ENCODE measurements at places on chromosomes 1 and 21.

DNA sequence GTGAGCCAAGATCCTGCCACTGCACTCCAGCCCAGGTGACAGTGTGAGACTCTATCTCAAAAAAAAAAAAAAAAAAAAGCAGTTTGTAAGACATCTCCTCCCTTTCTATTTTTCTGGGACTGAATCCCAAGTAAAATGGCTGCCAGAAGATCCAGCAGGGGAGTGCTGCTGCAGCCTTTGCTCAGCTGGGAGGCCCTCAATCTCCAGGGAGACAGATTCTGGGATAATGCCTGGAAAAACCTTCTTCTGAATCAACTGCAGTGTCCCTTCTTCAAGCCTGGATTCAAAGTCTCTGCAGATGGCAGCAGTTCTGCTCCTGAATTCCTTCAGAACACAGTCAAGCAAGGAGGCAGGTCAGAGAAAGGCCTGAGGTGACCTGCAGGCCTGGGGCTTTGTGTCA, 191.0 kb upstream of the NRIP1 start:
- no peak for DNase-seq

GRCh38 chr1:199857108-199857507, 170.4 kb upstream of the NR5A2 start:
- DNase-seq: no peak

GRCh38 chr1:154770897-154771594, 99.0 kb downstream of the KCNN3 start:
- DNase-seq: no peak

DNA sequence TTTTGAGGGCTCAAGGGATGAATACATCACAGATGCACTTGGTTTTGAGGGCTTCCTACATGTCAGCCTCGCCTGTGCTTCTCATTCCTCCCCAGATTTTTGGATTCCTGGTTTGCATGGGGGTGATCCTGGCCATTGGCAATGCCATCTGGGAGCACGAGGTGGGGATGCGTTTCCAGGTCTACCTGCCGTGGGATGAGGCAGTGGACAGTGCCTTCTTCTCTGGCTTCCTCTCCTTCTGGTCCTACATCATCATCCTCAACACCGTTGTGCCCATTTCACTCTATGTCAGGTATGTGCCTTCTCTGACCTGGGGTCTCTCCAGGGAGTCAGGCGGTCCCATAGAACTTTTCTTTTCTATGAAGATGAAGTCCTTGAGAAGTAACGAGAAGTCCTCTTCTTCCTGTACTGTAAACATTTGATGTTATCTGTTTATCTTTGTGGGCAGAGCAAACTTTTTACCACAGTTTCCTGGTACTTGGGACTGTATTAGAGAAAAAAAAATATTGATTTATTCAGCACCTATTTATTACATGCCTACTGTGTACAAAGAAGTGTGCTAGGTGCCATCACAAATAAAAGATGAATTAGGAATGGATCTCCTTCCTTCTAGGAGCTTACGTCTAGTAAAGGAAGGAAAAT, 12.0 kb downstream of the ATP8B2 start:
- DNase-seq: no peak

DNA sequence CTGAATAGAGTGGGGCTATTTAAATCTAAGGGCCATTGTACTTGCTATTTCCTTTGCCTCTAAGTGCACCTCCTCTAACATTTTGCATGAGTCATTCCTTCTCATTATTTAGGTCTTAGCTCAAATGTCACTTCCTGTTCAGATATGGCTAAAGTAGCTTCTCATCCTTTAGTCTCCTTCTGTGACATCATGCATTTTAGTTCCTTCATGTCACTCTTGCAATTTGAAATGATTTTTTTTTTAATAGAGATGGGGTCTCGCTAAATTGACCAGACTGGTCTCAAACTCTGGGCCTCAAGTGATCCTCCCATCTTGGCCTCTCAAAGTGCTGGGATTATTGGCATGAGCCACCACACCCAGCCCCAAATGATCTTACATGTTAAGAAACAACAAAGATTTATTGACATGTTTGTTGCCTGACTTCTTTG, 6.6 kb downstream of the TBX19 start:
- DNase-seq: no peak

DNA sequence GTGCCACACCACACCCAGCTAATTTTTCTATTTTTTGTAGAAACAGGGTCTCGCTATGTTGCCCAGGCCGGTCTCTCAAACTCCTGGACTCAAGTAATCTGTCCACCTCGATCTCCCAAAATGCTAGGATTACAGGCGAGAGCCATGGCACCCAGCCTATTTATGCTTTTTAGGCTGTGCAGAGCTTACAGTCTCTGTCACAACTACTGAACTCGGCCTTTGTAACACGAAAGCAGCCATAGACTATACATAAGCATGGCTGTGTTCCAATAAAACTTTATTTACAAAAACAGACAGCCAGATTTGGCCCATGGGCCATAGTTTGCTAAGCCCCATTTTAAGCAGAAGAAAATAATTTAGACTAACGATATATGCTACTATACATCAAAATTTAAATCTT, 54.4 kb downstream of the NID1 start:
- DNase-seq: no peak

DNA sequence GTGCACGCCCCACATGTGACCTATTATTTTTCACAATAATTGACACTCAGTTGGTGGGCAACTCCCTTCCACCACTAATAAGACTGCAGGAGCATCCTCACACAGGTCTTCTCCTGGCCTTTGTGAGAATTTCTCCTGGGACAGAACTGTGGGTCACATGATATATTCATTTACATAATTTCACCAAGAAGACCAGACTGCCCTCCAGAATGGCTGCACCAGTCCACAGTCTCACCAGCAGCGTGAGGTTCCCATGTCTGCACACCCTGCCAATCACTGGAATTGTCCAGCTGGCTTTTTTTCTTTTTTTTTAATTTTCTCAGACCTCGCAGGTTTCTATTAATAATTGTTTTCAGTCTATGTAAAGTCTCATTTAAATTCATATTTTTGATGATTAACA, 41.3 kb downstream of the ATP1A1 start:
- DNase-seq: no peak

DNA sequence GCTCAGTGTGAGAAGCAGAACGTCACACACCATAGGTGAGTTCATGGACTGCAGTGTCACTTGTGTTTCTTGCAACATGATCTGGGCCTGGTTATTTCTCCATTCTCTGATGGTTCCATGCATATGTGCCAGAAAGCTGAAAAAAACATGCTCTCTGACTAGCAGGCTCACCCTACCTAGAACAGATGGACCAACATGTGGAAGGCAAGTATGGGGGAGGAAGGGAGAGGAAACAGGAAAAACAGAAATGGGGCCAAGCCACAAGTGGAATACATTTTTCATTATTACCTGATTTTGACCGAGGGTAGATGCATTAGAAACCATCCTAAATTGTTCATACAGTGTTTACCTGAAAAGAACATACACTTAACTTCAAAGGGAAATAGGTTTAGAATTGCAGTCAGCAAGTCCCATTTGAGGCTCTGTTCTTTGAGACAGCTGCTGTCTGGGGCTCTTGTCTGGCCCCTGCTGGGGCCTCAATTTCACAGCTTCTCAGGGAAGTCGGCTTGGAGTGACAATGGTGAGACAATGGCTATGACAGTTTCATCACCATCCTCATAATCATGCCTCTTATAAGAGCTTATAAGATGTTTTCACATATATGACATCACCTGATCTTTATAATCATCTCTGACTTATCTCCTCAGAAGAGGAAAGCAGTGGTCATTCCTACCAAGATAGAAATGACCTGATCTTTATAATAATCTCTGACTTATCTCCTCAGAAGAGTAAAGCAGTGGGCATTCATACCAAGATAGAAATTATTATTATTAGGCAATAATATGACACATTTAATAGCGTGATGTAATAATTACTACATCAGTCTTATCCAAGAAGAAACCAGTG, 327.3 kb downstream of the SIPA1L2 start:
- DNase-seq: no peak

- DNase-seq: no peak
These were observed 20.8 kb downstream of the OBSCN start for GRCh38 chr1:228228601-228229074.

DNA sequence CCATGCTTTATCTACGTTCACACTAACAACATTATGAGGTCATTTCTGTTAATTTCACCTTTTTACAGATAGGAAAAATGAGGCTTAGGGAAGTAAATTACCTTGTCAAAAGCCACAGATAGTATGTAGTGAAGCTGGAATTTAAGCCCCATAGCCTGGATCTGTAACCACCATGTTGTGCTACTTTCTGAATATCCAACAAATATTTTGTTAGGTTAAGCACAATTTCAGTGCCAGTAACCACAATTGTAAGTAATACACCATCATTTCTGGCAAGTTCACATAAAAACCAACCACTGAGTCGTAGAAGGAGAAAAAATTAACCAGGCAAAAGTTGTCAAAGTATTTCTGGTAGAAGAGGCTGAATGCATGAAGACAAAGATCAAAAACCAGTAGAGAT, 593.1 kb upstream of the CAMK1G start:
- no peak for DNase-seq

DNA sequence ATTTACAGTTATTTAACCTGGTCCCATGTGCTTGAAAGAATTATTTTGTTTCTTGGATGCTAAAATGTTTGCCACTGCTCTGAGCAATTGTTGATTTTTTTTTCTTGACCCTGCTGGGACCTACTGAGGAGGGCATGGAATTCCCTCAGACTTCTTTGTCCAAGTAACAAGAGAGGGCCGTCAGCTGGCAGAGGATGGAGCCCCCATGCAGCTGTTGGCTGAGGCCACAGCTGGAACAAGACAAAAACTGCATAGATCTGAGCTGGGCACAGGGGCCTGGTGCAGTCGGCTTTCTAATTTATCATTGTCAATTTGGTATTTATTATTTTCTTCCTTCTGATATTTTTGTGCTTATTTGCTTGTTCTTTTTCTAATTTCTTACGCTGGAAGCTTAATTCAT, 39.6 kb upstream of the ABCG1 start:
- no peak for DNase-seq

GRCh38 chr1:243507001-243507671, 251.3 kb downstream of the SDCCAG8 start:
- DNase-seq: no peak

DNA sequence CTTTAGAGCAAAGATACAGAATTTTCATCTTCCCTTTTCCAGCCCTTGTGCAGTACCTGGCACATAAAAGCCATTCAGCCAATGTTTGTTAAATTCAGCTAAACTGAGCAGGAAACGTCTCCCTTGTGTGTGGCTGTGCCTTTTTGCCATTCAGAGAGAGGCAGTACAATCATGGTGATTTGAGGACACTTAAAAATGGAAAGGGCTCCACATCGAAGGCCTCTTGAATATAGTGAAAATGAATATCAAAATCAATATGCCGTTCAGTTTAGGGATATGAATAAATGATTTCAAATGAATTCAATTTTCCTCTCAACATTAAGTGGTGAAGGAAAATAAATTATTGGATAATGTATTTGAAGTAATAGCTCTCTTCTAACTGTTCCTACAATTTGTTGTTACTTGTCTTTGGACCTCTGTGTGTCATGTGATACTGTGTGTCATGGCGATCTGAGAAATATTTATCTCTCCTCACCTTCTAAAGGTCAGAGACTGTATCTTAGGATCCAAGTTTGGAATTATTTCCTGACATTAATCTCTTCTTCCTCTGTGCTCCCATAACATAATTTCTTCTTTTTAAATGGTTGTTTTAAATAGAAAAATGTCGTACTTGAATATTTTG, 355.6 kb upstream of the ST6GALNAC5 start:
- DNase-seq: no peak

DNA sequence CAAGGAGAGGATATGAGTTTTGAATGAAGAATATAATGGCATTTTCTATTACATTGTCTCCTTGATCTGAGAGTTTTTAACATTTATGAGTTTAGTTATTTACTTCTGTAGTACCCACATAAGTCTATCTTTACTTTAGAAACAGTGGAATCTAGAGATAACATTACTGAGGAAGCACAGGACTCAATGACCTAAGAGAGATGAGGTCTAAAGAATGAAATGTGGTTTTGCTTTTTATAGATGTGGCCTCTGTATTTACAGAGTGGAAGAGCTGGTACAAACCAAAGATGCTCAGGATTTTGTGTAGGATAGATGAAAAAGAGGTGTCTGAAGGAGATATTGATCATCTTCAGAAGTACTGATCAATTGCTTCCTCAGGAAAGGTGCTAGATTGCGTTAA, 177.3 kb downstream of the KCTD3 start:
- no peak for DNase-seq

- no peak for DNase-seq
These were observed 369.1 kb downstream of the S1PR1 start for GRCh38 chr1:101605878-101606277.

- no peak for DNase-seq
These were observed 105.0 kb upstream of the ADGRL2 start for GRCh38 chr1:81695741-81696140.

DNA sequence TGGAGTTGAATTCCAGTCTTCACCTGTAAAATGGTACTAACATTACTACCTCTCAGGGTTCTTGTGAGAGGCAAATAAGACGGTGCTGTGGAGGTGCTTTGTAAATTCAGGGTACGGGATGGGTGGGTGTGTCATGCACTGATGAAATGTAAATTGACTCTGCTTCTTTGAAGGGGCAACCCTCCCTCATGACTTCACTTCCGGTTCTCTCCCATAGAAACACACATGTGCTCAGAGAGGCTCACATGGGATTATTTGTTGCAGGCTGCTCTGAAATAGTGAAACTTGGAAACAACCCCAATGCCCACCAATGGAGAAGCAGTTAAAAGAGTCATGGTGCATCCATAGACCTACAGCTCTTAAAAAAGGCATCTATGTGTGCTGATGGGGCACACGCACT, 44.9 kb upstream of the SCMH1 start:
- no peak for DNase-seq

GRCh38 chr1:40341491-40342380, 24.6 kb upstream of the COL9A2 start:
- DNase-seq: no peak

GRCh38 chr1:22339237-22339636, 112.4 kb upstream of the ZBTB40 start:
- DNase-seq: no peak
